ENCODE measurements at places on chromosomes 12 and 14.

DNA sequence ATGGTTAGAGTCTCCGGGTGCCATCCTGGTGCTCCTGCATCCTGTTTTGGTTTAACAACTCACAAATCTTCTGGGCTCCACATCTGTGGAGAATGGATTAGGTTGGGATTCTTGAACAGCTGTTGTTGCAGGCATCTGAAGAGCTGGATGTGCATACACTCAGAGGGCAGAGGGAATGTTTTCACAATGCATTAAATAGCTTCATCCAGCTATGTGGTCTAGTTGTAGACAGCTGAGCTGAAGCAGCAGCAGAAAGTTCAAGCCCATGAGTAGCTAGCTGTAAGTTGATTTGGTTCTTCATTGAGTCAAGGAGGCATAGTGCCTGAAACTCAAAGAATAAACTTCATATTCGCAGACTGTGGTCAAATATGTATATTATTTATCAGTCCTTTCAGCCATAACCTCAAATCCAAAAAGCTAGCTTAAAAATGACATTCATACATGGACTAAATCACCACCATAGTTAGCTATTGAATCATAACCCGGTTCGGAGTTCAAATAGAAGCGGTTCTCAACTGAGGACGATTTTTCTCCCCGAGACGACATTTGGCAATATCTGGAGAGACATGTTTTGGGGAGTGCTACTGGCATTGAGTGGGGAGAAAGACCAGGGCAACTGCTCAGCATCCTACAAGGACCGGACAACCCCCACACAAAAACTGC, 858 bp upstream of the ANKRD13A start:
- DNase-seq = peak; percentile 19

- DNase-seq = no peak
Observed at GRCh38 chr14:63735720-63736119, 7.9 kb upstream of the SGPP1 start.

DNA sequence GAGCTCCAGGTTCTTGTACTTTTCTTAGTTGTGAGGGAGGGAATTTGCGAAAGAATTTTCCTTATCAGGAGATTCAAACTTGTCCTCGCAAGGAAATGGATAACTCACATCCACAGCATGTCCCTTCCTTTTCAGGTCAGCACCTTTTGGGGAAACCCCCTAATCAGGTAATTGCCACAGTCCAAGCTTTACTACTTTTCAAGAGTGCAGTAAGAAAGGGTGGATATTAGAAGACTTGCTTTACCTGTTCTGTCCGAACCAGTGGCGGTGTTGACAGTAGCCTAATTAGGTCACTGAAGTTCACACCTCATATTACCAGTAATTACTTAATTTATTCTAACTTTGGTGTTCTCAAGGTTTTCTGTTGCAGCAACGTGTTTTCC, 6.7 kb upstream of the C12orf50 start:
- no peak for DNase-seq

DNA sequence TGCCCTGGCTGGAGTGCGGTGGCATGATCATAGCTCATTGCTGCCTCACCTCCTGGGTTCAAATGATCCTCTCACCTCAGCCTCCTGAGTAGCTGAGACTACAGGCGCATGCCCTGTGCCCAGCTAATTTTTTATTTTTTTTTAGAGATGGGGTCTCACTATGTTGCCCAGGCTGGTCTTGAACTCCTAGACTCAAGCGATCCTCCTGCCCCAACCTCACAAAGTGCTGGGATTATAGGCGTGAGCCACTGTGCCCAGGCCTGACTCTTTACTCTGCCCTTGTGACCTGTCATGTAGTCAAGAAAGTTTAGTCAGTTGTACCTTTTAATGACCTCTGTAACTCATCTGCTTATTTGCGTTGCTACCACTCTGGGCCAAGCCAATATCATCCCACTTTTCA, 55.7 kb downstream of the PROX2 start:
- DNase-seq = no peak

GRCh38 chr14:91171291-91171690, 57.4 kb downstream of the DGLUCY start:
- no peak for DNase-seq

- no peak for DNase-seq
Observed at GRCh38 chr14:36524220-36524837, 4.3 kb upstream of the NKX2-1 start.

GRCh38 chr14:74531467-74531866, 37.9 kb downstream of the ISCA2 start:
- peak; percentile 50 for DNase-seq

DNA sequence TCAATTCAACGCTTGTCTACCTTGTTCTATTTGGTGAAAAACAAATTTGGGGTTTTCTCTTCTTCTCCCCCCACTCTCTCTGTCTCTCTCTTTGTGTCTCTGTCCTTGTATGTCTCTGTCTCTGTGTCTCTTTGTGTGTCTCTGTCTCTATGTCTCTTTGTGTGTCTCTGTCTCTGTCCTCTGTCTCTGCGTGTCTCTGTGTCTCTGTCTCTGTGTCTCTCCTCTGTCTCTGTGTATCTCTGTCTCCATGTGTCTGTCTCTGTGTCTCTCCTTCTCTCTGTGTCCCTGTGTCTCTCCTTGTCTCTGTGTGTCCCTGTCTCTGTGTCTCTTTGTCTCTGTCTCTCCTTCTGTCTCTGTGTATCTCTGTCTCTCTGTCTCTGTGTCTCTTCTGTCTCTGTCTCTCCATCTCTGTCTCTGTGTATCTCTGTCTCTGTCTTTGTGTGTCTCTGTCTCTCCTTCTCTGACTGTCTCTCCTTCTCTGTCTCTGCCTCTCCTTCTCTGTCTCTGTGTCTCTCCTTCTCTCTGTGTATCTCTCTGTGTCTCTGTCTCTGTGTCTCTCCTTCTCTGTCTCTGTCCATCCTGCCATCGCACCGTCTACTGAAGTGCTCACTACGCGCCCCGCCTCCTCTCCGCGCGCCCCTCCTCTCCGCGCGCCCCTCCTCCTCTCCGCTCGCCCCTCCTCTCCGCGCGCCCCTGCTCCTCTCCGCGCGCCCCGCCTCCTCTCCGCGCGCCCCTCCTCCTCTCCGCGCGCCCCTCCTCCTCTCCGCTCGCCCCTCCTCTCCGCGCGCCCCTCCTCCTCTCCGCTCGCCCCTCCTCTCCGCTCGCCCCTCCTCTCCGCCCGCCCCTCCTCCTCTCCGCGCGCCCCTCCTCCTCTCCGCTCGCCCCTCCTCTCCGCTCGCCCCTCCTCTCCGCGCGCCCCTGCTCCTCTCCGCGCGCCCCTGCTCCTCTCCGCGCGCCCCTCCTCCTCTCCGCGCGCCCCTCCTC, 12.8 kb downstream of the LRCOL1 start:
- DNase-seq = peak; percentile 63

DNA sequence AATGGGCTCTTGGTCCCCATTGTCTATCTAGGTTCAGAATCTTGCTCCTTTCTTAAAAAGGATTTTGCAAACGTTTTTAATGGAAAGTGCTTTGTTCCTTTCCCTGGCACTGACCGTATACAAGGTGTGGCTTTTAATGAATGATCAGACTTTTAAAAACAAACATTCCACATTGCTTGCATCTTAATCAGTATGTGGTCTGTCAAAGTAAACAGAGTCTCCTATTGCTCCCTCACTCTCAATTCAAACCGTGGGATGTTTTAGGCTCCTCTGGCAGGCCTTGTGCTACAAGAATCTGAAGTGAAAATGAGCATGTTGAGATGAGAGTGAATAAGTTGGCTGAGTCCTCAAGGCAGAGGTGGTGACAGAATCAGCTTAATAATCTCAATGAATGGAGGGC, 107.0 kb downstream of the VRK1 start:
- DNase-seq = no peak

DNA sequence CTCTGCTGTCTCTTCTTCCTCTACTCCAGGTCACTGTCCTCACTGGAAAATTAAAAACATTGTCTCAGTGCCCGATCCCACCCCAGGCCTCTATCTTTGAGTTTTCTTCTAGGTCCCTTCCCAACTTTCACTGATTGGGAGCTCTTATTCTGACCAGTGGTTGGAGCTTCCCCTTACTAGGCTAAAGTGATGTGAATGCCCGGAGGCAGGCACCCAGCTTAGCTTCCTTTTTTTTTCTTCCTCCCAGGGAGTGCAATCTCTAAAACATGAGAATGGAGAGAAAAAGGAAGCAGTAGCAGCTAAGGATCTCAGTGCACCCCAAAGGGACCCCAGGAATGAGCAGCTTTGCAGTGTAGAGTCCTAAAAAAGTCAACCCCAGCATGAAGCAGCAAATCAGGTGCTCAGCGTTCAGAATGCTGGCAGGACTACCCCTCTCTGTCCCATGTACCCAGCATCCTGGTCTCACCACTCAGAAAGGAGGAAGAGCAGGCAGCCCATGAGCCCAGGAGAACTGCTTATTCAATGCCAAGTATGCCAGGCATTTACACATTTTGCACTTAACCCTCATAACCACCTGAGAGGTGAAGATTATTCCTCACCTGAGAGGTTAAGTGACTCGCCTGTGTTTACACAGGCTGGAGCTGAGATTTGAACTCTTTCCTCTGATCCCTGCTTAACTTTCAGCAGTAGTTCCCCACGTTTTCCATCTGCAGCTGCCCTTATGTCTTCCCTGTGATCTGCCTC, 146.2 kb upstream of the PWP1 start:
- DNase-seq = no peak

- DNase-seq = no peak
Observed at GRCh38 chr14:105880616-105881015, 354.2 kb downstream of the TMEM121 start.

DNA sequence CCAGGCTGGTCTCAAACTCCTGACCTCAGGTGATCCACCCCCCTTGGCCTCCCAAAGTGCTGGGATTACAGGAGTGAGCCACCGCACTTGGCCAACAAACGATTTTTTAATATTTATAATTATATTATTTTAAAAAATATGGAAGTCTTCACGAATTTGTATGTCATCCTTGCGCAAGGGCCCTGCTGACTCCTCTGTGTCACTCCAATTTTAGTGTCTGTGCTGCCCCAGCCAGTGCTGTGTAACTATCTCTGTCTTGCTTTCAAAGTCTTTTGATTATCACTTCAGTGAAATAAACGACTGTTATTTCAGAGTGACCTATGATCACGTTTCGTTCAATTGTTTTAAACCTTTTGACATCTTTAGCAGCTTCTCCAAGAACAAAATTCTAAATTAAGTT, 13.1 kb upstream of the MMP17 start:
- no peak for DNase-seq

GRCh38 chr12:43015090-43015737, 425.7 kb upstream of the PRICKLE1 start:
- DNase-seq = no peak

- DNase-seq = peak; percentile 86
Observed at GRCh38 chr14:83425138-83425537, 1891.5 kb upstream of the SEL1L start.

GRCh38 chr14:89845346-89845745, 109.2 kb downstream of the EFCAB11 start:
- DNase-seq = peak; percentile 94

Data from EL (cell line).